NCI-H2081 (cell line): ENCODE measurements at places on chromosomes 11 and 22.

DNA sequence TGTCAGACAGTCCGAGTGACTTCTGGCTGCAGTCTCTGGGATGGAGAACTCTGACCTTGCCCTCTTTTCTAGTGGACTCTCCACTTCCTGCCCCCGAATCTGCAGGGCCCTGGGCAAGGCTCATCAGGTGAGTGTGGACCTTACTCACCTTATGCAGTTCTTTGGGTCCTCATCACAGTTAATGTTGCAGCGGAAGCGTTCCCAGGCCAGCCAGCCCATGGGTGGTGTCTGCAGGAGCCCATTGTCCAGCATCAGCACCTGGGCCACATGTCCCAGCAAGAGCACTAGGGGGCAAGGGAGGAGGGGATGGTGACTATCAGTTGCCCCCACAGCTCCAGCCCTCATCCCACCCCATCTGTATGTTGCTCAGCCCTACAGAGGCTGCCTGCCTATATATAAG is 2.3 kb downstream of the NAGA start:
- no peak for DNase-seq

- DNase-seq, result no peak
Observed at GRCh38 chr11:2675540-2675939, 24.3 kb downstream of the KCNQ1OT1 start.

GRCh38 chr11:66465373-66466224 is 1.1 kb upstream of the PELI3 start:
- DNase-seq, result no peak

GRCh38 chr11:120612513-120613263 is 101.1 kb downstream of the GRIK4 start:
- no peak for DNase-seq

DNA sequence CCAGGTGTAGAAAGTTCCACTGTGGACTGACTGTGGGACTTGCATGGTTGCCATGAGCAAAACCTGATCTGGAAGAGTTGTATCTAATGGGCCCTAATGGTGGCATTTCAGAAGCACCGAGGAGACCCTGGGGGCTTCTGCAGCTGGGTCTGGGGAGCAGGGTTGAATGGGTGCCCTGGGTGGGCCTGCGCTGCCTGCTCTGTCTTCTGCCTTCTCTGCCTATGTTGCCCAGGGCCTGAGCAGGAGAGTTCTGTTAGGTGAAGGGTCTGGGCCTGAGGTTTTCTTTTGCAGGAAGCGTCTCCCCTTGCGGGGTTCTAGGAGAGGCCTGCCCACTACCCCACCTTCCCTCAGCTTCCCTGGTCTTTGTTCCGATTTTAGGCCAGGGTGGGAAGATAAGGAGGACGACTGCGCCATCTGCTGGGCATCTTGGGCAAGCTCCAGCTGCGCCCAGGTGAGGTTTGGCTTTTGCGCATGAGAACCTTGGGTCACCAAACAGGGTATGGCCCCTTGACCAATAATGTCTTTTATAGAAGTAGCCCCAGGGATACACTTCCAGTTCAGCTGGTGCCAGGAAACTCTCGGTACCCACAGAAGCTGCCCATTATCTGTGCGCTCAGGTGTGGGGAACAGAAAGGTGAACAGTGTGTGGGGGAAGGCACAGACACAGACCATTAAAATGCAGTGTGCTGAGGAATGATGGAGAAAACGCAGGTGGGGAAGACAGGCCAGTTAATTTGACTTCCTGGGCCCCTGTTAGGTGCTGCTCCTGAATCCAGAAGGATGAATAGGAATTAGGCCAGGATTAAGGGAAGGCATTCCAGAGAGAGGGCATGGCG is 23.2 kb downstream of the COMMD9 start:
- peak; percentile 67 for DNase-seq

- DNase-seq, result no peak
Observed at GRCh38 chr11:16317712-16318111, 38.6 kb downstream of the SOX6 start.

DNA sequence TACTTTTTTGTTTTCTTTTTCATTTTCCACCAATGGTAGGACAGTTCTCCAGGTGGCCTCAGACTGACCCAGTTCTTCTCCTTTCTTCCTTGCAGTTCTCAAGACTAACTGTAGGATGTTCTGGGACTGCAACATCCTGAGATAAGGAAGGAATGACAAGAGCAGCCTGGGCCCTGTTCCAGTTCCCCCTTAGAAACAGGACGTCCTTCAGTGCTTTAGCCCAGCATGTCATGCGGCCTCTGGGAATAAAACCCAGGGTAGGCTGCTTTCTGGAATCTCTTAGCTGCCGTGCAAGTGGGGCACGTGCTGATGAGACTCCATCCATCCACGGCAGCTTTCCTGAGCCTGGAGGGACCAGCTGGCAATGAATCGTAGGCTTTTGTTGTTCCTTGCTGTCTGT is 24.0 kb upstream of the CADM1 start:
- no peak for DNase-seq

DNA sequence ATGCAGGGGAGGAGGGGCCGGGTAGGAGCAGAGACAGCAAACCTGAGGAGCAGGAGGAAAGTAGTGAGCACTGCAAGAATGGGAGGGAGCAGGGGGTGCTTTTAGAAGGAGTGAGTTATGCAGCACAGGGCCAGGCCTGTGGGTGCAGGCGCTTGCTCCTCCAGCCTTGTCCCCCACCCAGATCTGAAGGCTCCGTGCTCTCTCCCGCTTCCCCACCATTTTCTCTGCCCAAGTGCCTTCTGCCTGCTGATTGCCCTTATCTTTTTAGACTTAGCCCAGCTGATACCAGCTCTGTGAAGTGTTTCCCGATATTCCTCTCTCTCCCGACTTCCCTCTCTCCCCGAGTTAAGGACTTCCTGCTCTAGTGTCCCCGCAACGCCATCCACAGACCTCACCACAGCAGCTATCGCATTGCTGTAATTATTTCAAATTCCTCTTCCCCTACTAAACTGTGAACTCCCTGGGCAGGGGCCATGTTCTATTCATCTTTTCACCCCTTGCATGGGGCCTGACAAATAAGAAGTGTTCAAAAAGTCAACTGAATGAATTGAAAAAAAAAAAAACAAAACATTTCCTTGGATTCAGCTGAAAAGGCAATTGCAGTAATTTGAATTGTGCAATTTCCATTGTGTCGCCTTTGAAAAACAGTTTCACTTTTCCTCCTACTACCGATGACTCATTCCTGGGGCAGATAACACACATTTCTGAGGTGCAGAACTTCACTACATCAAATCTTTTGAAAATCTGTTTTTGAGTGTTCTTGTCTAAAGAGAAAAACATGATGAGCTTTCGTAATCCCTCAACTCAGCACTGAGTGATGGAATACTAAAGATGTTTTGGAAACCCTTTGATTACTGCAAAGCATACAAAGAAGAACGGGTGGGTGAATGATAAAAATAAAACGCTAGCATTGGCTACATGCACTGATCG is 69.7 kb upstream of the BMAL1 start:
- DNase-seq, result peak; percentile 29

DNA sequence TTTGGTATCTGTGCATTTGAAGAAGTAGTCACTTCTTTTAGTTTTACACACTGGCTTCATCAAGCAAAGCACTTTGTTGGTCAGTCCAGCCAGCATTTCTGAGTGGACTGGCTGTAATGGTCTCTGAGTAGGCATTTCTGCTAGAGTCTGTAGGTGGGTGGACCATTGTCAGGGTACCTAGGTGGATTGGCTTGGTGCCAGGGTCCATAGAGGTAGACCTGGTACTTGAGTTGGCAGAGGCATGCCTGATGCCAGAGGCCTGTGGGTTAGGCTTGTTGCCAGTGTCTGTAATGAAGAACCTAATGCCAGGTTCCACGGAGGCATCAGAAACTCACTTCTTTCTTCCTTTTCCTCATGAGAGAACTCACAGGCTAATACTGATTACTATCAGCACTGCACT is 157.9 kb upstream of the C11orf87 start:
- no peak for DNase-seq

DNA sequence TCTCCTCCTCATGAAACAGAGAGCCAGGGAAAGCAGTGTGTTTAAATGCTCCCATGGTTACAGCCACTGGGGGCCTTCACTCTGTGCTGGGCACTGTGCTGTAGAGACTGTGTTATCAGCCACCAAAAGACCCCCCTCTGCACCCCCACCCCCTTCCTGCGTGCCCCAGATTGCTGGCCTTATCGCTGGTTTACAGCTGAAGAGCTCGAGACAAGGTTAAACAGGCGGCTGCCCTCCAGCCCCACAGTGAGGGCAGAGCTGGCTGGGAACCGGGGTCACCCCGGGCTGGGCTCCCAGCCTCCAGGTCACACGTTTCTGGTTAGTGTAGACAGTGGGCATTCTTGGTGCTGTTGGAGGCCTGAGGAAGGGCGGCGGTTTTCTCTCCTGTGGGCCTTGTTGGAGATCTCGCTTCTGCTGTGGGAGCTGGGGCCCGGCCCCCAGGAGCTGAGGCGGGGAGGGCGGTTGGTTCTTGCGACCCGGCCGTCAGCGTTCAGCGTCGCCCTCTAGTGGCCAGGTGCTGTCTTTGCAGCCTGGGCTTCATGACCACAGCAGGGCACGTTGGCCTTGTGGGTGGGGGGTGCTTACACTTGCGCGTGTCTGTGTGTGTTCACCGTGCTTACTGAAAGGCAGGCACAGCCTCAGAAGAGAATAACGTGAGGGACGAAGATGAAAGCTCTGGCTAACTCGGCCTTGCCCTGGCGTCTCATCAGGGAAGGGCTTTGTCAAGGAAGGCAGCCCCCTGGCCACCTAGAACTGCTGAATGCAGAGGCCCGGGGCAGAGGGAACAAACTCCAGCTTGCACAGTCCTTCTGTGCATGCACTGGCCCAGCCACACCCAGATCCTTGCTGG is 40.8 kb downstream of the TBC1D22A start:
- DNase-seq, result peak; percentile 40

DNA sequence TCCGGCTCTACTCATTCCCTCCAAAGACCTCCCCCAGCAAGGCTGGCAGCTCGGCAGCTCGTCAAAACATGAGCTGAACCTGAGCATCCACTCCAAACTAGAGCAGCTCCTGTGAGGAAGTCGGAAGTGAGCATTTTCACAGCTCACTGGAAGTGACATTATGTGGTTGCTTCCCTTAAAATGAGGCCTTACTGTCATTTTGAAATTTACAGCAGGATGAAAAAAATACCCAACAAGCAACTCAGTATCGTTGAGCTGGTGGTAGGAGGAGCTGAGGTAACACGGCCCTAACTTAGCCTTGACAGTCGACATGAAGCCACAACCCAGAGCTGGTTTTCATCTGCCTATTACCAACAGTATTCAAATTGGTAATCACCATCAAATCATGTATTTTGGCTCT is 38.0 kb upstream of the ARFGAP3 start:
- no peak for DNase-seq

- no peak for DNase-seq
Observed at GRCh38 chr11:81792416-81792815, 941.2 kb downstream of the FAM181B start.

- DNase-seq, result no peak
Observed at GRCh38 chr11:36360318-36360717, 64.2 kb downstream of the PRR5L start.

DNA sequence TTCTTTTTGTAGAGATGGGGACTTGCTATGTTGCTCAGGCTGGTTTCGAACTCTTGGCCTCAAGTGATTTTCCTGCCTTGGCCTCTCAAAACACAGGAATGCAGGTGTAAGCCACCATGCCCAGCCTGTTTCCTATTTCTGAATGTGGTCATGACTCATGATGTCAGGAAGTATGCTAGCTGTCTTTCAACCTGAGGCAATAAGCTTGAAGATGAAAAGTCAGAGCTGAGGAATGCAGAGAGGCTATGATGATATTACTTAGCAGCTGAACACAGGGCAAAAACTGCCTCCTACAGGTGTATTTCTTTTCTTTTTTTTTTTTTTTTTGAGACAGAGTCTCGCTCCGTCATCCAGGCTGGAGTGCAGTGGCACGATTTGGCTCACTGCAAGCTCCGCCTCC is 9.0 kb upstream of the NUCB2 start:
- DNase-seq, result no peak

- DNase-seq, result no peak
Observed at GRCh38 chr22:44332946-44333345, 20.2 kb upstream of the SHISAL1 start.

DNA sequence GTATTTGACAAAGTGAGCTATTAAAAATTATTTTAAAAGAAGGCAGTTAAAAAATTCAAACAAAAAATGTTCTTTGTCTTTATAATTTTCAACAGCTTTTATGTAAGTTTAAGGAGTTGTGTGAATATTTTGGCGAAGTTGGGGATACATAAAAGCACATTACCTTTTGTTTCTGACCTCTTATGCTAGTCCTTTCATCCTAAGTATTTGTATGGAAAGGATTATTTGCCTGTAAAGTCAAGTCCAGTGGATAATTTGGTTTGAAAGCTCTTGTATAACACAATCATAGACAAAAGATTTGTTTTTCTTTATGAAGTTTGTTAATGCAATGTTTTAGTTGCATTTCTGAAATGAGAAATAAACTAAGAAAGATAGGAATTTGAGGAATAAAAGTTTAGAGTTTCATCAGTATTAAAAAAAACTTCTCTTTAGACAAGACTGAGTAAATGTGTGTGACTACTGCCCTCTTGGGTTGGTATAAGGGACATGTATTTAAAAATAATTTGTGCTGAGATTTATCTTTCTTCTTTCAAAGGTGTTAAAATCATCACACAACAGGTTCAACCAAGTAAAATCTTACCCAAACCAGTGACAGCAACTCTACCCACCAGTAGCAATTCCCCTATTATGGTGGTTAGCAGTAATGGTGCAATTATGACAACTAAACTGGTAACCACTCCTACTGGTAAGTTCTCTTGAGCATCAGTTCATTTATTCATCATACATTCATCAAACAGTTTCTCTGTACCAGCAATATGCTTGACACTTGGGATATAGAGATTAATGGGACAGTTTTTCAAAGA is 68.2 kb downstream of the EMSY start:
- DNase-seq, result no peak

GRCh38 chr22:50177537-50178470 is 7.3 kb downstream of the PANX2 start:
- no peak for DNase-seq

DNA sequence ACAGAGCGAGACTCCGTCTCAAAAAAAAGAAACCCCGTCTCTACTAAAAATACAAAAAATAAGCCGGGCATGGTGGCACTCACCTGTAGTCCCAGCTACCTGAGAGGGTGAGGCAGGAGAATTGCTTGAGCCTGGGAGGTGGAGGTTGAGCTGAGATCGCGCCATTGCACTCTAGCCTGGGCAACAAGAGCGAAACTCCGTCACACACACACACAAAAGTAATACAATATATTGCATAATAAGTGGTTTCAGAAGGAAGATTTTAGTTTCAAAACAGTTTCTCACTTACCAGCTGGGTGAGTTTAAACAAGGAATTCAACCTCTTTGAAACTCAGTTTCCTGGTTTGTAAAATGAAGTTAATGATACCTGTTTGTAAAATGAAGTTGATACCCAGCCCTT is 32.7 kb upstream of the HTR3A start:
- no peak for DNase-seq

DNA sequence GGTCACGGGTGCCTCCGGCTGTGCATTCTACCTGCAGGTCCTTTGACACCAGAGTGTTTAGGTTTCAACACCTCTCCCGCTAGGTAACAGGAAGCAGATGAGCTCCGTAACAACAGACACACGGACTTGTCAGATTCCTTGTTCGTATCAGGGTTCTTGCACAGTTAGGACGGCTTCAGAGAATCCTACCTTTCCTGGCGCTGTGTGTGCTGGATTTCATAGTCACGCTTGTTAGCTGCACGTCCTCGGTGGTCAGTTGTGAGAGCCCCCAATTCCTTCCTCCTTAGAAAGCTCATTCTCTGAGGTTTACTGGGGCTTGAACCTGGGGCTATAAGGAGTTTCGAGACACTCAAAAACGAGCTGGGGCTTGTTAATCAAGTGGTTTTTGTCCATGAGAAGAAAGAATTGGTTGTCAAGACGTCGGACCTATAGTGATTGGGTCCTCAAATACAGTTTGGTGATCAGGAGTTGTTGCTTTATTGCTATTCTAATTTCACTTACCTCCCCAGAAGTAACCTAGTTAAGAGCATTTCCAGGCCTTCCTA is 664 bp downstream of the DDB2 start:
- DNase-seq, result peak; percentile 47

- no peak for DNase-seq
Observed at GRCh38 chr11:110787680-110788079, 75.4 kb upstream of the ARHGAP20 start.
